Hippocampal formation (tissue), 2 donors: ENCODE measurements at places on chromosomes 5 and 9.

DNA sequence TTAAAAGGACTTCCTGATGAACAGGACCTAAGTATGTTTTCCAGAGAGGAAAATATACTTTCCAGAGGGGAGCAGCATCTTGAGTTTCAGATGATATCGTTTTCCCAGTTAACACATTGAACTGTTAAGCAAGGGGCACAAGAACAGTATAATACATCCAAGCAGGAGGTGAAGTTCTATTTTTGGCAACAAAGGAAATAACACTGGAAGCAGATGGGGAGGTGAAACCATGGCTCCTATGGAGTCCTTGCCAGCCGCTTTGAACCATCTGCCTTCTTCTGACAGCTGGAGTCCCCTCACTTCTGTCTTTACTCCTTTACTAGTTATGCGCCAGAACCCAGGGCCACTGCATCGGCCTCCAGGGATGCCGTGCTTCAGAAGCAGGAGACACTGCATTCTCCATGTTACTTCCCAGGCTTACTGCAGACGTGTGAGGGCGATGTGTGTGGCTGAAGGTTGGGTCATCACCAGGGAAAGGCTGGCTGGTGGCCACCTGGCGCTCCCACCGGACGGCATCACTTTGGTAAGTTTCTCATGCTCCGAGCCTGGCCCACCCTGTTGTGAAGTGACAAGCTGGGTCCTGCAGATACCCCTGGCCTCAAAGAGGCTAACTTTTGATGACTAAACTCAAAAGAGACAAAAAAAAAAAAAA lies 77.8 kb downstream of the TTLL11 start:
- no peak for DNase-seq

DNA sequence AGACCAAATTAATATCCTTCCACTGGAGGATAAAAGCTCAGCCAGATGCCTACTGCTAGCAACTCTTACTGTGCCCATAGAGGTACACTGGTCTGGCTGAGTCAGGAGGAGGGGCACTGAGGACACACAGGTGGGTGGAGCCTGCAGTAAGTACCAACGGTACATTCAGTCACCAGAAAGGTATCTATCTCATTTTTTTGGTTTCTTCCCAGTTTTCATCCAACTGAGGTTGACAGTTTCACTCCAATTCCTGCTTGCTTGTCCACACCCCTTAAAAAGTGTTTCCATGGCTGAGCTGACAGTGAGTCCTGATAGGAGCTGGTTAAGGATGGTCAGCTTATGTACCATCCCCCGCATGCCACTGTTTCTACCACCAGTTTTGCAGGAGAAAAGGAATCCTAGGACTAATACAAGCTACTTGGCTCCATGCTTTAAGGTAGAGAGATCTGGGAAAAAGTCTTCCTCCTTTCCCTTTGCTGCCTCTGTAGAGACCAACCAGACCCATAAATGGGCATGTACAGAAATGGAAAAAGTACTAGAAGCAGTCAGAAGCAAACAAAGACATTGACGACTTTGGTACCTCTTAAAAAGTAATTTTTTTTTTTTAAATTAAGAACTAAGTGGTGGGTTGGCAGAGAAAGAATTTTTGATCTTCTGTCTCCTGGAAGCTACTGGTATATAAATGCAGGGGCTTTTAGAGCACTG lies 3.2 kb downstream of the ELL2 start:
- DNase-seq = no peak

- DNase-seq = no peak
These were observed 14.9 kb downstream of the GAPT start for GRCh38 chr5:58505971-58506640.

DNA sequence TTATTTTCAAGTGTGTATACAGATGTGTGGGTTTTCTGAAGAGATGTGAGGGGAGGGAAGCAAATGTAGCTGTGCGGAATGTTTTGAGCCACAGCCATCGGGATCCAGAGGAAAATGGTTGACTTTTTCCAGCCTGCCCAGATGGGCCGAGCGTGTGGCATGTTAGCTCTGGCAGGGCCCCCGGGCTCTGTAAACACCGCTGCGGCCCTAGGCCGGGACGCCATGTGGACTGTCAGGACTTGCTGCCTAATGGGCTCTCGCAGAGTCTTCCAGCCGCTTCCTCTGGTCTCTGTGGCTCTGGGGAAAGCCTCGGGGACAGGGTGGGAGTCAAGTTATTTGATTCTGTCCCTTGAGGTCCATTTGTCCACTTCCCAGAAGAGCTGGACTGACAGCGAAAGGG lies 109.6 kb upstream of the PTCH1 start:
- DNase-seq = no peak

- no peak for DNase-seq
These were observed 74.4 kb downstream of the GLIS3 start for GRCh38 chr9:4225291-4226028.

- no peak for DNase-seq
These were observed 377.4 kb downstream of the PDE4D start for GRCh38 chr5:59516161-59516560.

GRCh38 chr5:120564013-120564412 lies 99.9 kb downstream of the PRR16 start:
- DNase-seq = no peak

DNA sequence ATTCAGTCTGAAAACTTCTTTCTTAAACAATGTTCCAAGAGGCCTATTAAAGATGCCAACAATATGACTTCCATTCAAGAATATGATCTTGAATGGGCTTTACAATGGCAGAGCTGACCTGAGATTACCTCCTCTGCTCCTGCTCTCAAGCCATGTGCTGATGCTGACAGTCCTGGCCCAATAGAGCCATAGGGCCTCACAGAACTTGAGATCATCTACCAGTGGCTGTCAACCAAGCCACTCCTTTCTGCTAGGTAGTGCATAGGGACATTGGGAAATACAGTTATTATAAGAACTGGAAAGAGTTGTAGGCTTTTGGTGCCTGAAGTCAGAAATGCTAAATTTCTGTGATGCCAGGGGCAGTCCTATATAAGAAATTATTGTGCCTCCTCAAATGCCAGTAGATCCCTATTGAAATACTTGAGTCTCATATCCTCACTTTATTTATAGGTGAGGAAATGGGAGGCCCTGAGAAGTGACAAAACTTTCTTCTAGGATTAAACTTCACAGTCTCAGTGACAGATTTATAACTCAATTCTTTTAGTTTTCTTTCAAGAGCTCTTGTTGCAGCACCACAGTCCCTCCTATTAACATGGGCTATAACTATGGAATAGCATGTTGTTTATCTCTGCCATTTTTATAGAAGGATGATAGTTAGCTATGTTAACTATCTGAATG lies 10.9 kb downstream of the GHR start:
- no peak for DNase-seq

DNA sequence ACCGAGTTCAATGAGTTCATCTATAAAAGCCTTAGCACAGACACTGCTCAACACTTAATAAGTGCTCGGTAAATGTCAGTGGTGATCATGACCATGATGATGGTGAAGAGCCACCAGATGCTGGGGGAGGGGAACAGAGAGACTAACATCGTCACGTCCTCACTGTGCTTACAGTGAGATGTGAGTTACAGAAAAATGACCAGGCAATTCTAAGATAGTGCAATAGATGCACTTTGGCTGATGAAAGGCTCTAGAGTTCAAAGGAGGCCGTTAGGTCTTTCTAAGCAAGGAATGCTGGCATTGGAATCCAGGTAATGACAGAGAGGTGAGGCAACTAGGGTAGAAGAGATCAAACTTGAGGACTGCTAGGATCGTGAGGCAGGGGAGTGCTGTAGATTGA lies 36.7 kb downstream of the ARL15 start:
- DNase-seq = no peak

DNA sequence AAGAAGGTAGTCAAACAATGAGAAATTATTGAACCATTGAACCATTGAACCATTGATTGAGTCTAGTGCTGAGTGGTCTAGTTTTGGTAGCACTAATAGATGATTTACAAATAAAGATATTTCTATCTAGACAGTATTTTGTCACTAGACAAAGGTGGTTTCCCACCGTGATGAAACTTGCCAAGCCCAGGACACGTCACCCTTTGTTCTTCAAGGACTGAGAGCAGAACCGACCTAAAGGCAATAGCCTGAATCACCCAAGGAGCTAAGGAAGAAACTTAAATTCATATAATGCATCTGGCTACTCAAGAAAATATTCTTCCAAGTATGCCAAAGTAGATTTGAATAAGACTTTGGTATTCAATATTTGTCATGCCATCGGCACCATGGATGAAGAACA lies 103.3 kb downstream of the ESM1 start:
- DNase-seq = no peak

GRCh38 chr9:122307061-122307460 lies 42.4 kb downstream of the MRRF start:
- DNase-seq = no peak

GRCh38 chr5:111548348-111548950 lies 36.1 kb upstream of the STARD4 start:
- no peak for DNase-seq

GRCh38 chr9:85639675-85640186 lies 102.0 kb downstream of the AGTPBP1 start:
- no peak for DNase-seq

GRCh38 chr5:72364951-72365350 lies 44.8 kb downstream of the PTCD2 start:
- DNase-seq = no peak

DNA sequence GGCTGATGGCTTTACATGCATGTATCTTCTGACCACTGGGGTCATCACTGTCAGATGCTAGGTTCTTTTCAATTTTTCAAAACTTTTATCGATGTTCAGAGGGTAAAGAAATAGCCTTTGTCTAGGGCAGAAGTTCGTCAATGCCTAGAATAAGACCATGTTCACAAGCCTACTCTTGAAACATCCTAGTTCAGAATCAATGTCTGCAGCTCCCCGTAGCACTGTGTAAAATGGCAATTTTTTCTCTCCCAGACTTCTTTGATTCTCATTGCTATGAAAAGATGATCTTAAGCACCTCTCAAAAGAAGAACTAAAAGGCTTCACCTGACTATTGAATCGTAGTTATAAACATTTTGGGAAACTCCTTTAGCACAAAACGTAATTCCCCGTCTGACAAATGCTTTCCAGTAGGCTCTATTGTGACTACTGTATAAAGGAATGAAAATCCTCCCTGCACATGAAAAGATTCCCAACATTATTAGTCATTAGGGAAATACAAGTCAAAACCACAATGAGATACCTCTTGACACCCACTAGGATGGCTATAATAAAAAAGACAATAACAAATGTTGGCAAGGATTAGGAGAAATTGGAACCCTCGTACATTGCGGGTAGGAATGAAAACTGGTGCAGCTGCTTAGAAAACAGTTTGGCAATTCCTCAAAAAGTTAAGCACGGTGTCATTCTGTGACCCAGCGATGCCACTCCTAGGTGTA lies 263.5 kb downstream of the ARHGAP26 start:
- DNase-seq = no peak

- DNase-seq = no peak
These were observed 20.2 kb downstream of the SIL1 start for GRCh38 chr5:139177809-139178588.
